Left renal pelvis (tissue), 4 donors: ENCODE measurements at places on chromosomes 1 and 21. TPM values are rescaled to one million over a fixed set of nuclear protein-coding genes. Genes with fewer than 3 reads are reported as not detected.

DNA sequence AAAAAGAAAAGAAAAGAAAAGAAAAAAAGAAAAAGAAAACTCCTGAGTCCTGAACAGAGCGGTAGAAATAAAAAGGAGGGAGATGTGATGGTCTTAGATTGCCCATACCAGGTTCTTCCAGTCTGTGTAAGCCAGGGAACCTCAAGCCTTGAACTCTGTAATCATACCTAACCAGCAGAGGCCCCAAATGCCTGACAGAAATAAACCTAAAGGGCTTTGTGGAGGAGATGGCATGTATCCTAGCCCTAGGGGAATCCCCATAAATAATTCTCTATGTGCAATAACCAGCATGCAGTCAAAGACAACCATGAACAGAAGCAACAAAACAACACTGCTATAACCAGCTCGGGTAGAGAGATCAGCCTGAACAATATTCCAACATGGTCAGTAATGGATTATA lies 40.4 kb downstream of the USP48 start:
- DNase-seq: no peak

DNA sequence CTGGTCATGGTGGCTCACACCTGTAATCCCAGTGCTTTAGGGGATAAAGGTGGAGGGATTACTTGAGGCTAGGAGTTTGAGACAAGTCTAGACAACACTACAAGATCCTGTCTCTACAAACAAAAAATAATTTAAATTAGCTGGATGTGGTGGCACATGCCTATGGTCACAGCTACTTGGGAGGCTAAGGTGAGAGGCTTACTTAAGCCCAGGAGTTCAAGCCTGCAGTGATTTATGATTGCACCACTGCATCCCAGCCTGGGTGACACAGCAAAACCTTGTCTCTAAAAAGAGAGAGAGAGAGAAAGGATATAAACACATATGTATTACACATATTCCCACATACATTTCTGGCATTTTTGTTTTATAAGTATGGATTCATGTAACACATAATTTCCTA lies 325.2 kb downstream of the DUSP10 start:
- no peak for DNase-seq

DNA sequence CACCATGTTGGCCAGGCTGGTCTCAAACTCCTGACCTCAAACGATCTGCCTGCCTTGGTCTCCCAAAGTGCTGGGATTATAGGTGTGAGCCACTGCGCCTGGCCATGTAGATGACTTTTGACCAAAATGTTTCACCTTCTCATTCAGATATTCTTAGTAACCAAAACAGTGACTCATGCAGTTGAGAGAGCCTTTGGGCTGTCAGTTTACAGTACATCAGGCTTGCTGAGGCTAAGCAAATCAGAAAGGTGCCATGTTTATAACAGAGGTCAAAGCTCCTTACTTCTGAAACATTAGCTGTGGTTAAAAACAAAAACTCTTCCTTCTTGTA lies 21.0 kb downstream of the CNIH4 start:
- DNase-seq: no peak

AK2 gene
- polyA plus RNA-seq: 187 TPM

DNA sequence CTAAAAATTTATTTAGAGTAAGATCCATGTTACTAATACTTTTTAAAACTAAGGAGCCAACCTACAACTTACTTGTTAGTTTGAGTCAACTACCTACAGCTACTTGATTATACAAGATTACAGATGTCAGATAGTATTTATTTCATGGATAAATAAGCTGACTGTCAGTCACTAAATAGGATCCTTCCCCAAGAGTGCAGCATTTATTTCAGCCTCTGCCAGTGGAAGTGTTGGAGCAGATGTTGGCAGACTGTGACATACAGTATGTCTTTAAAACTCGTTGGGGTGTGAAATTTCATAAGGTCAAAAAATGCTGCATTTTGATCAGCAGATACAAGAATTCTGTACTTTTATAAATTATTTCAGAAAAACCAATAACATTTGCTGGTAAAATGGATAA lies 156.2 kb downstream of the AKT3 start:
- DNase-seq: no peak

CD1E gene
- polyA plus RNA-seq: 0.23 TPM

- no peak for DNase-seq
Measured at GRCh38 chr1:209593747-209594146, 10.2 kb downstream of the CAMK1G start.

RGS13 gene
- not detected for polyA plus RNA-seq

DNA sequence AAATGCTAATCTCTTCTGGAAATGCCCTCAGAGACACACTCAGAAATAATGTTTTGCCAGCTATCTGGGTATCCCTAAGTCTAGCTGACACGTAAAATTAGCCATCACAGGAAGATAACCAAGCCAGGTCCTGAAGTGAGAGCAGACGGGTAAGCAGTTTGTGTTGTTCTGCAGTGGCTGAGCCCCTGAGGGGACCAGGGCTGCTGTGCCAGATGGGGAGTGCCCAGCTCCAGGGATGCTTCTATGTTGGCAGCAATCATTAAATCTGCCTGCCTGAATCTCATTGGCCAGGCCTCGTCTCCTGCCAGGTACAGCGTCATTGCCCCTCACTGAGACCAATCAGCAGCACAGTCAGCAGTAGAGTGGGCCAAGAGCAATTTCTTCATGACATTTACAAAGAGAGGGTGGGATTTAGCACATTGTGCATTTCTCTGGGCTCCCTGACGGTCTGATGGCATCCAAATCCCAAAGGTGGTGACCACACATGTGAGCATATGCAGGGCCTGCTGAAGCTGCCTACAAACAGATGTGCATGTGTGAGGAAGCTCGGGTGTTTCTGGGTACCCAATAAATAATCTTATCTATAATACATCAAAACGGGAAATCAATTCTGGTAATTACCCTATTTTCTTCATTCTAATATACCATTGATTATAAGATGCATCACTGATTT lies 58.7 kb upstream of the LRRN2 start:
- no peak for DNase-seq
